ENCODE measurements at places on chromosomes 11 and 22.

- no peak for DNase-seq
Measured at GRCh38 chr22:23832226-23833016, 6.4 kb downstream of the DERL3 start.

- no peak for DNase-seq
Measured at GRCh38 chr11:78037056-78037455, 14.0 kb upstream of the KCTD14 start.

- DNase-seq, result peak; percentile 76
Measured at GRCh38 chr22:50030297-50031188, 18.0 kb upstream of the IL17REL start.

DNA sequence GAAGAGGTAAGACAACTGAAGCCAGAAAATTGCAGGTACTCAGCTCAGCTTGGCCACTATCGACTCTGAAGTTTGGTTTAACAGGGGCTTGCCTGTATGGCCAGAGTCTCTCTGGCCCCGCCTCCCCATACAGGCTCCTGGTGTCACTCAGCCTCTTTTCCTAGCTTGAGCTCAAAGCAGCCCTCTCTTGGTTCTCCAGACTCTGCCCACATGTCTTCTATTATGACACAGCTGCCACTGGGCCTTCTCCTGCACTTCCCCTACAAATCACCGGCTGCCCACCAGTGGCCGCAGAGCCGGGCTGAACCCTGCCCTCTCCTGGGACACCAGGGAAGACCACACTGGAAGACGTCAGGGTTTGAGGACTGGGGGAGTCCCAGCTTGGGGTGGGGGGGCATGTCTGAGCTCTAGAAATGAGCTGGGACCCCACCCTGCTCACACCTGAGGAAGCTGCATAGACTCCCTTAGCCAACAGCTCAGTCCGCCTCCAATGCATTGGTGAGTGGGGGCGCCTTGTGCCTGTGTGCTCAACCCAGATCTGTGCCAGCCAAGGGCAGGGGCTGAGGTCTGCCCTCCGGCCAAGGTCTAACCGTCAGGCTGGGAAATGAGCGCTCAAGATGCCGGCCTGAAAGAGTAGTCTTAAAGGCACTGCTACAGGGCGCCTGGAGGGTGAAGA lies 94.4 kb upstream of the LMO1 start:
- no peak for DNase-seq

DNA sequence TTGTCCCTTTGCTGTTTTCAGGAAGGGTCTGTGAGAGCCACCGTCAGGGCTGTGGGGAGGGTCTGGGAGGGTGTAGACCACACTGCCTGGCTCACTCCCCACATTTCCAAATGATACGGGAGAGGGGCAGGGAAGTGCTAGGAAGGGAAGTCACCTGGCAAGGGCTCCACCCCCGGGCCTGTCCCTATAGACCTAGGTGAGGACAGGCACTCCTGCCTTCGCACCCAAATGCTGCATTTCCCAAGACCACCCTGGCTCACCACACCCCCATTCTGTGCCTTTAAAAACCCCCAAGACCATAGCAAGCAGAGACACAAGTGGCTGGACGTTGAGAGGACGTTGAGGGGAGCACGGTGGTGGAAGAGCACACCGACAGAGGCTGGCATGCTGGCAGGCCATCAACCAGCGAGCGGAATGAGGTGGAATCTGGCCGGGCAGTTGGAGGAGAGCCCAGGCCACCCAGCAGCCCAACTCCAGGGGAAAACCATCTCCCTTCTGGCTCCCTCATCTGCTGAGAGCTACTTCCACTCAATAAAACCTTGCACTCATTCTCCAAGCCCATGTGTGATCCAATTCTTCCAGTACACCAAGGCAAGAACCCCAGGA lies 45.7 kb downstream of the GNB1L start:
- DNase-seq, result no peak

DNA sequence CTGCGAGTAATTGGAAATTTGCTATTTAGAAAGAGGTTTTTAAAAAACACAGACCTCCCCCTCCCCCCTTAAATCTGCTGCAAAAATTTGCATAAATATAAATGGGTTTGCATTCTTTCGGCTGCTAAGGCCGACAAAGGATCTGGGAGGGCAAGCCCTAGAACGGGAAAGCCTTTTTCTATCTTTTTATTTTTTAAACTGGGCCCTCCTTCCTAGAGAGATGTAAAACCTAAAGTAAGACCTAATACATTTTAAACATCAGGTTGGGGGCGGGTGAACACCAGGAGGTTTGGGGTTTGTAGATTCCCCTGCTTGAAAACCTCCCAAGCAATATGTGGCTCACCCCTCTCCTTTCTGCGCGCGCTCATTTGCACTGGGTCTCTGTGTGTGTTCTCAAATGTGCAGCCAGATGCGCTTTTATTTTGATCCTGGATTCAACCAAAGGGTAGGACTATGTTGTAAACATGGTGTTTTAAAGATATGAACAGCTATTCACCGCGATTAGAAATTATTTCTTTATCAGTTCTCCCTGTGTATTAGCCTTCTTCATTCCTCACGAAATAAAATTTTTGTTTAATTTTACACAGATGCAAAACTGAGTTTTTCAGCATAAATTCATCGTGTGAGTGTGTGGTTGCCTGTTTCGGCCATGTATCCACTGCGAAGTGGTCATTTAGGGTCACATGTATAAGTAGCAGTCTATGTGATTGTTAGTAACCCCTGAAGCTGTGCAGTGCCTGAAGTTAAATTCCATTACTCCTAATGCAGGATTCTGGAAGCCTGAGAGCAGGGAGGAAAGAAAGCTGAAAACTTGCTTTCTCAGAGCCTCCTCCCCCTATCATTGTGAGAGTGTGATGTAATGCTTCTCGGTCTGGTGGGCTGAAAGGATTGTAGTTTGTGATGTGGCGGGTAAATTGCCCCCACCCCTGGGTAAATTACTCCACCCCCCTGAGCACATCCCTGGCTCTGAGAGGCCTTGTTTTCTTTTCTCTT lies 988 bp downstream of the TNRC6B start:
- no peak for DNase-seq

DNA sequence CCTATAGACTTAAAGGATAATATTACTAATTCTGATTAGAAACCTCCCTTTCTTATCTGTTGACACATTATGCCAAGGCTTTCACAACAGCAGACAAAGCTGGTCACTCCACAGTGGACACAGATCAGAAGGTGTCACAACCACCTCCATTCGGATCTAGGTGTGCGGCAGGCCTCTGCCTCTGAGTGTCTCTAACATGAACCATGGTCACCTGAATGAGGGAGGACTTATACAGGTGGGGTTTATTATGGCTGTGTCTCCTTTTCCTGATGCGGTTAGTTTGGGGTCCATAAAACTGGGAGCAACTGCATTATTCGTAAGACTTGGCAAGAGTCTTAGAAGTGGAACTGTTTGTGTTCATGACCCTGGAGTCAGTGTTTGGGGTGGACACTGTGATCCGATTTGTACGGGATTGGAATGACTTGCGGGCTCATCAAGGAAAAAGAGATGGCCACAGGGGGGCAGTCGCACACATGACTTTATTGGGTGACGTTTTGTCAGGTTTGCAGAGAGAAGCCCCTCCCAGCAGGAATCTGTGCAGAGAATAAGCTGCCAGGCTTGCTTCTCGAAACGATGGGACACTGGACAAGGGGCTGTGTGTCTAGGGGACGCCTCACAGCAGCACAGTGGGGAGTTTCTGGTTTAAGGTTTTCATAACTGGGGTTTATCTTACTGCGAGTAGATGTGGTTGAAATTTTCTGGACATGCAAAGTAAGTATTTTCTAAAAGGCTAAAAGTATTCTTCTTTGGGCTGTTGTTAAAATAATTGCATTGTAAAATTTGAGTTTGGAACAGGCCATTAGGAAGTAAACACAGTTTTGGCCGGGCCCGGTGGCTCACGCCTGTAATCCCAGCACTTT lies 90.6 kb downstream of the GAB4 start:
- peak; percentile 71 for DNase-seq

DNA sequence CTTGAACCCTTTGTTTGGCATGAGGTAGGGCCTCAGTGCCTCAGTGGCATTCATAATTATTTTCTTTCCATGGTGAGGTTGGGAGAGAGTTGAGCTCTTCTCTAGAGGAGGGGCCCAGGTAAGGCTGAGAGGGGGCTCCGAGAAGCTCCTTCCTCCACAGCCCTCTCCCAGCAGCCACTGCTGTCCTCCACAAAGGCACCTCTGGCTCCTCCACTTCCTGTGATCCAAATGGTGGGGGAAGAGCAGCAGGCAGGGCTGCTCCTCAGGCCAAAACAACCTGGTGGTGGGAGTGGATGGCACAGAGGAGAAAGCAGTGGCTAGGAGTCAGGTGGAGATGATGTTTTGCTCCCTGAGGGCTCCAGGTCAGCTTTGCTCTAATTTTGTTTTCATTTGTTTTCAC lies 13.3 kb downstream of the ROBO4 start:
- DNase-seq, result no peak

DNA sequence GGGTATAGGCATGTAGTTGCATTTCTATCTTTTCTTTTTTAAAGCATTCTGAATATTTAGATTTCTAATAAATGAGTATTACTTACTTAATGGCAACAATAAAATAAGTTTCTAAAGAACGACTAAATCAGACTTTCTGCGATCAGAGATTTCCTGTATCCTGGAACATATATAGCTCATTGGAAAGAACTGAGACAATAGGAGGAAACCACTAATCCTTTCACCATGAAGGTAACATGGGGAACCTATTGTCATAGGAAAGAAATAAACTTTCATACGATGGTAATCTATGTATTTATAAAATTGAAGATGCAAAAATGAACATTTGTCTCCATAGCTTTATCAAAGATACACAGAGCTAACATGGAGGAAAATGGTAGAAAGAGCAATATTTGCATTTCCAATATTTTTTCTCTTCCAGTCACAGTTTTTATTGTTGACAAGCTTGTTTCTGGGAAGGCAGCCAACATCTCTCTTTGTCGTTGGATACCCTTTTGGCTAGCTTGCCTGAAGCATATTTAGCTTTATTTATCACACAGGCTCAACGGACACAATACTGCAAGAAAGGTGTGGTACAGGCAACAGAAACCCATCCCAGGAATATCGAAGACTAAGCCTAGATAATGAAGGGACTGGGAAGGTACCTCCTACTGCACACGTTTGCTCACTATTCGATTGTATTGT lies 293.3 kb upstream of the MPPED2 start:
- DNase-seq, result no peak

- no peak for DNase-seq
Measured at GRCh38 chr11:64851831-64852351, 7.4 kb upstream of the CDC42BPG start.

DNA sequence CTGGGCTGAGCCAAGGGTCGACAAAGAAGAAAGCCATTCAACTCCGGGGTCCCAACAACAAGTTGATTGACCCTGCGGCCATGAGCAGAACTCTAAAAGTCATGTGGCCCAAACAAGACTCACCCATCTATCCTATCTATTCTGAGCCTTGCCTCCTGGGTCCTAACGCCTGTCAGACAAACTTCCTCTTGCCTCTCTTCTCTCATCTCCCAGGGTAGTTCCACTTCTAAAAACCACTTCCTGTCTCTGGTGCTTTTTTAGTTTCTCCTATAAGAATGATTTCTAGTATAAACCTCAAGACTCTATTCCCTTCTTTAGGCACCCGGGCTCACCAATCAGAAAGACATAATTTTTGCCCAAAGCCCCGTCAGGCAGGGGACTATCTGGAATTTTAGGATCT lies 530.2 kb downstream of the DLG2 start:
- no peak for DNase-seq

DNA sequence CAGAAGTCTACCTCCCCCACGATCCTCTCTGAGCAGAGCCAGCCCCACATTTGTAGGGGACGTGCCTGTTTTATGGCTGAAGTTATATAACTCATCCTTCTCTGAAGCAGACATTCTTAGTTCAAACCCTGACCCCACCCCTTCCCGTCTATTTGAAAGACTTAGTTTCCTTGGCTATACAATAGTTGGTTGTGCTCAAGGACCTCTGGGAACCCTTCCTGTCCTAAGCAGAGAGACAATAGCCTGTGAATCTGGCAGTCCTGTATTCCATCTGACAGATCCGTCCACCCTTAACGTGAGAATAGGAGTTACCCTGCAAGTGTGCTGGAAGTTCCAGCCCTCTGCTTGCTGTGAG lies 75.2 kb downstream of the MN1 start:
- DNase-seq, result no peak

- peak; percentile 62 for DNase-seq
Measured at GRCh38 chr11:118901494-118902335, 18.0 kb downstream of the CXCR5 start.

DNA sequence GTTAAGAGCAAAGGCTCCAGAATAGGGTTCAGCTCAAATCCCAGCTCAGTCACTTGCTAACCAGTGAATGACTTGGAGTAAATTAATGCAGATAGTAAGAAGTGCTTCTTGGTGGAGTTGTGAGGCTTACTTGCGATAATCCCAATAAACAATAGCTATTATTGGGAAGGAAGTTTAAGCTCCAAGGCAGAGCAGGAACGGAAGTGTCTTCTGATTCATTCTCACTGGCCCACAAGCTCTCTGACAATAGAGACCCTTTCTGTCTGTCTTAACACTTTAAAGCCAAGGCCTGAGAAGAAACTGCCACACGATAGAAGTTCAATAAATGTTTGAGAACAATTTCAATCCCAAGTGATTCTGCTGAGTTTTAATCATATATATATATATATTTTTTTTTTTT lies 155.4 kb downstream of the DBX1 start:
- no peak for DNase-seq

DNA sequence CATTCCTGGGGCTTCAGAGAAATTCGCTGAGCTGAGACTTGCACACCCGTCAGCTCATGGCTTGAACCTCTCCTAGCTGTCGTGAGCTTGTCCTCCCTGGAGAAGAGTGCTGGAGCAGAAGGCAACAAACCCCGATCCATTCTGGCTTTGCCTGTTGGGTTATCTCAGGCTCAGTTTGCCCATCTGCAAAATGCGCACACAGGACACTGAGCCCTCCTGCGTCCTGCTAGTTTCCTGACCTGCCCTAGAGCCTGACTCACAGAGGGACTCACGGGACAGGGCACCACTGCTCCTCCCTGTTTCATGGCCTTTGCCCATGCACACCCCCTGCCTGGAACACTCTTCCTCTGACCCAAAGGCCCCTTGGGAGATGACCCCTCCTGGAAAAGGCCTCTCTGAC lies 365.0 kb downstream of the MN1 start:
- no peak for DNase-seq

DNA sequence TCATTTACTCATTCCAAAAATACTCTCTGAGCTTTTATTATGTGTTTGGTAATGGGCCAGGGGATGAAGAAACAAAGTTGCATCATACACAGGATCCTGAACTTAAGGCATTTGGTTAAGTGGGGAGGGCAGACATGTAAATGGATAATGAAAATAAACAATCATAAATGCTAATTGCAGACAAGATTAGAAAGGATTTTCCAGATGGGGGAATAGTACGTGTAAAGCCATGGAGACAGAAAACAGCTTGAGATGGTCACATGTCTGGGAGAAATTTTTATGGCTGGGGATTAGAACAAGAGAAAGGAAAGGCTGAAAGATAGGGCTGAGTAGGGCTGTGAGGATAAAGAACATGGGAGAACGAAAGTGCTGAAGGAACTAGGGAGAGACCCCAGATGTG lies 534.3 kb upstream of the LARGE1 start:
- DNase-seq, result no peak
